GM20000 (cell line): ENCODE measurements at places on chromosomes 7 and 10.

DNA sequence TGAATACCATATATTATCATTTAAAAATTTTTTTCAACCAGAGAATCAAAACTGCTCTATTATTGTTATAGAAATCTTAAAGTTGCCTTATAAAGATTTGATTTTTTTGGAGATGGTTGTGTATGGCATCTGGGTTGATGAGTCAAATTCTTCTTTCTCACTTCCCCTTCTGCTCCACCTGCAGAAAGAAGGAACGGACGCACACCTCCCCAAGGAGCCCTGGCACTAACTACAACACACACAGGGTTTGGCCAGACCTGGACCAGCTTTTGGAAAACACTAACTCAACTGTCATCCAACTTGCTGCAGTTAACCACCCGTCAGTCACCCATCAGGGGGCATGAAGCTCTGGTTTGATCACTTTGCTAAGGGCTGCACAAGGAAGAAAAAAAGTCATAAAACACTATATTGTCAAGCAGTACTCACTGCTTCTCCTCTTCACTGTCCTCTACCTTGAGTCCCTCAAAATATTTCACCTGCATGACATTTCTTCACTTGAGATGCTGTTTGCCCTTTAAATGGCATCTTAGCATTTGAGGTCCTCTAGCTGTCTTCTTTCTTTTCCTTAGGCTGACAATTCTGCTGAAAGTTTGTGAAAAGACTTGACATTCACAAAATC is 266.7 kb upstream of the PHF14 start:
- DNase-seq, result peak; percentile 48

GRCh38 chr7:70210200-70210935 is 612.1 kb downstream of the AUTS2 start:
- DNase-seq, result no peak

DNA sequence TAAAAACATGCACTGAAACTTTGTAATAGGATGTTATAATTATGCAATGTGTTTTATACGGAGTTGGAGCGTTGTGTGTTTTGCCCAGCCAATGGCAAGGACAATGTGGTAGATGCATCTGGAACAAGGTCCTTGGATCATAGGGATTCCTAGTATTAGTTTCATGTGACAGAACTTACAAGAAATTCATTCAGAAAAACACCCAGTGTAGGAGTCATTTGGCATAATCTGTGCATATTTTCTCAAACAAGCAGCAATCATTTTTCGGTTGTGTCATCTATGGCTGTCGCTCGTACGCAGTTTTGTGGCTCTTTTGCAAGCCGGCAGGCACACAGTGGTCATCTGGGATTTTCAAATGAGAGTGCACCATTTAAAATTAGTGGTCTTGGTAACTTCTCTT is 19.8 kb downstream of the CREB5 start:
- no peak for DNase-seq

- no peak for DNase-seq
Measured at GRCh38 chr7:3243256-3243655, 57.8 kb upstream of the SDK1 start.

GRCh38 chr10:61732629-61733278 is 70.0 kb downstream of the CABCOCO1 start:
- DNase-seq, result no peak

DNA sequence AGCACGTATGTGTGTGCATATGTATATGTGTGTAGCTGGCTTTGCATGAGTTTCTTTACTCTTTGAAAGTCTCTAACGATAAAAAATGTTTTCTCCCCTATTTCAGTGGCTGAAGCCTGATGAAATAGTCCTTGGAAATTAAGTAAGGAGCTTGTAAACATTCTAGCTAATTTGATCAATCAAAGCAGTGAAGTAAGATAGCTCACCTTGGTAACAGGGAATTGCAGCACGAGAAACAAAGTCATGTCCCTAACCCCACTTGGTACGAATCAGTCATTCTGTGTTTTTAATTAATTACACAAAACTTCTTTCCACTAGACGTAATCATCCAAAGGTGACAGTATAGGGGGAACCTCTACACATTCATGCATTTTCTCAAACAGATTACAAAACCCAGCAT is 41.5 kb downstream of the GPR37 start:
- DNase-seq, result no peak

DNA sequence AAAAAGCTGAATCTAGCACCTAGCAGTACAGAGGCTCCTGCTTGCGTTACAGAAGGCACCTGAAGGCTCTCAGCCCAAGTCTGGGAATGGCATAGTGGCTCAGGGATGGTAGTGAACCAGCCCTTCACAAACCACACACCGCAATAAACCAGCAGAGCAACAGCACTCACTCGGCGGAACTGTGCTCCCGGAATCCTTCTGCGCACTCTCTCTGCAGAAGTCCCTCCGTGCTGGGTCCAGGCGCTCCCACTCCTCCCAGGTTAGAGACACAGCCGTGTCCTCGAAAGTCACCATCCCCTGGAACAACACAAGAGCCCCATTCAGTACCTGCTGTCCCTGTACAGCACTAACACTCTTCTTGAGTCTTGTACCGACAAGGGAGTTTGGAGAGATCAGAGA is 1.5 kb downstream of the ZNF394 start:
- no peak for DNase-seq

- no peak for DNase-seq
Measured at GRCh38 chr7:21572331-21573313, 29.8 kb downstream of the DNAH11 start.

DNA sequence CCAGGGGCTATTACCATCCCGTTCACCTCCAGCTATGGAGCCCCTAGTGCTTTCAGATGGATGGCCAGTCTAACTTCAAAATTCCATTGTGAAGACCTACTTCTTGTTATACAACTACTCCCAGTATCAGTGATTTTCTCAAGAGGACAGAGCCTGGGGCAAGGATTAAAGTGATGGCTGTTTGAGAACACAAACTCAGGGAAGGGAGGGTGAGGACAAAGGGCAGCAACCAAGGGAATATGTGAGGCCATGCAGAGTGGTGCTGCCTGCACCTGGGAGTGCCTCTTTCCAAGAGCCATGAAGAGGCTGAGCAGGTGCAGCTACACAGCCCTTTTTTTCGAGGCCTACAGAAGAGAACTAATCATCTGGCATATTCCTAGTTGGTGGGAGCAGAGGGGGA is 303.5 kb upstream of the BMPER start:
- no peak for DNase-seq

GRCh38 chr7:37379546-37380277 is 69.0 kb downstream of the ELMO1 start:
- DNase-seq, result no peak

DNA sequence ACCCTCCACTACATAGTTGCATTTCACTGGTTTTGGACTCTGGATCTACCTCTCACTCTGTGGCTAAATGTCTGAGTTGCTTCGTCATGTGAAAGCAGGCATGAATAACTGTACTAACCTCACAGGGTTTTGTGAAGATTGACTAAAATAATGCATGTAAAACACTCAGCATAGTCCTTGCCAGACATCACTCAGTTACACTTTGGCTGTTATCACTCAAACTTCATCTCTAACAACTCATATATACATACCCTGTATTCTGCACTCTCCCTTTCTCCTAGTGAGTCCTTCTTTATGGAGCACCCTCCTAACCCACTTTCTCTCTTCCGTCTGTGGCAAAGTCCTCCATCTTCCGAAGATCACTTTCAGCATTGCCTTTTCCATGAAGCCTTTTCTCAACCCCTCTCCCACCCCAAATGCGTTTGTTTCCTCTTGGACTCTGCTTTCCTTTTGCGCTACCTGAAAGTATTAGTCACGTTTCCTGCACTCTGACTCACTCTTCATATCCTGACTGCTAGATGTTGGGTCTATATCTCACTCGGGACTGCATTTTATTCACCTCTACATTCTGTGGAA is 72.6 kb downstream of the OSBPL3 start:
- no peak for DNase-seq

DNA sequence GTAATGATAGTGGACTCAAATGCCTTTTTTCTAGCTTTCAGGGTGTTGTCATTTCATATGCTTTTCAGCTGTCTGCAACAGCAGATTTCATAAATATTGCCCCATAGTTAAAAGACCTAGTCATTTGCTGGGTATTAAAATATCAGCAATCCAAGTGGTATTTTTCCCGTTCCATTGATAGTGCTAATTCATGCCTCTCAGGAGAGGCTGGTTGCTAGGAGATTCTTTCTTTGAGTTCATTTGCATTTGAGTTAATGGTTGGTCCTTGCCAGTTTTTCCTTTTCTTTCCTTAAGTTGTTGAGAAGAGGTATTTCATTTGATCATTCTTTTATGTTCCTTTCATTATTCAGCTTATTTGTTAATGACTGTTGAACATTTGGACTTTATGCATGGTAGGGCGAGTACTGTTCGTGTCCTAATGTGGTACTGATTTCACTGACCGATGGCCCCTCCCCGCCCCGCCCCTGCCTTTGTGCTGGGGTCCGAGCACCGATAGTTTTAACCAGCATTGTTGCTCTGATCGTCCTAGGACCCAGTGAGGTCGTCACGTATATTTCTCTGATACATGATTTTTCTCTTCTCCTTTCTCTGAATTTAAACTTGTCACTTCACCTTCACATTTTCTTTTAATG is 128.6 kb downstream of the CCNY start:
- DNase-seq, result no peak

DNA sequence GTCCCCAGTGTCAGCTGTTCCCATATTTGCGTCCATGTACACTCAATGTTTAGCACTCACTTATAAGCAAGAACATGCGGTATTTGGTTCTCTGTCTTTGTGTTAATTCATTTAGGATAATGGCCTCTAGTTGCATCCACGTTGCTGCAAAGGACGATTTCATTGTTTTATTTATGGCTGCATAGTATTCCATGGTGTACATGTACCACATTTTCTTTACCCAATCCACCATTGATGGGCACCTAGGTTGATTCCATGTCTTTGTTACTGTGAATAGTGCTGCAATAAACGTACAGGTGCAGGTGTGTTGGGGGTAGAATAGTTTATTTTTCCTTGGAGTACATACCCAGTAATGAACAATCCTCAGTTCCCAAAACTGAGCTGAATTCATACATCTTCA is 24.3 kb upstream of the TRIM56 start:
- DNase-seq, result no peak

GRCh38 chr10:13053794-13054462 is 46.0 kb upstream of the OPTN start:
- no peak for DNase-seq

GRCh38 chr7:31688996-31689395 is 2.0 kb downstream of the PPP1R17 start:
- DNase-seq, result no peak
